RWPE2 (cell line): ENCODE measurements at places on chromosomes 2 and 18.

DNA sequence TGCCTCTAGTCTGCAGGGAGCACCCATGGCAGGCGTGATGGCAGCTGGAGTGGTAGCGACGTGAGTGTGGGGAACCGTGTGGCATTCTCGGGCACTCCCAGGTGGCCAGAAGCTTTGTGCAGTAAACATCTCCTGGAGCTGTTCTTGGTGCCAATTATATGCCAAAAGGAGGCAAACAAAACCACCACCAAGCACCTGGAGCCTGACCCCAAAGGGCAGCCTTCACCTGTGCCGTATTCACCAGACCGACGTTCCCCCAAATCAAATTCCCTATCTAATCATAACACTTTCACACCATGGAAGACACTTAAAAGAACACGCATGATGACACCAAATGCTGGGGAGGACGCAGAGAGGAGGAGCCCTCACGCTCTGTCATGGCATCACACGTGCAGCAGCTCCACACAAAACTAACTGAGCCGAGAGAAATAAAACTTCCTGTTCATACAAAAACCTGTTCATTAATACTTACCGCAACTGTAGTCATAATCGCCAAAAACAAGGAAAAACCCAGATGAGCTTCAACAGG is 123.6 kb downstream of the EIPR1 start:
- DNase-seq: no peak

GRCh38 chr18:50299626-50300388 is 12.3 kb upstream of the CXXC1 start:
- DNase-seq: no peak

- no peak for DNase-seq
Observed at GRCh38 chr2:191577605-191578004, 100.3 kb upstream of the NABP1 start.

GRCh38 chr2:123521854-123522253 is 503.2 kb upstream of the CNTNAP5 start:
- DNase-seq: no peak

DNA sequence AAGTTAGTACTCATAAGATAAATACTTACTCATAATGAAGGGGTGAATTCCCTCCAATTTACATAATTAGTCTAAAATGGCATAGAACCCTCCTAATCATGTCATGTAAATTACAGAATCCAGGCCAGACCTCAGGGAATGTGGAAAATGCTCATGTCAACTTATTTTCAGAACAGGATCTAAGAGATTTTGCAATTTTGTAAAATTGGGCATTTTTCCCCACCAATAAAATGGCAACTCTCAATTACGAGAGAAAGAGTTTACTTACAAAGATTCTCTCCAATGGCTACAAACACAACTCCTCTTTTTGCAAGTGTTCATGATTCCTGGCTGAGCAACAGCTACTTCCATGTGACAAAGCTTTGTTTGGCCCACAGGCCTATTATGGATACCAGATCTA is 33.8 kb upstream of the SP5 start:
- no peak for DNase-seq

GRCh38 chr2:7766088-7766722 is 849.0 kb downstream of the RNF144A start:
- DNase-seq: no peak

- no peak for DNase-seq
Observed at GRCh38 chr2:197850882-197851450, 46.6 kb downstream of the PLCL1 start.

DNA sequence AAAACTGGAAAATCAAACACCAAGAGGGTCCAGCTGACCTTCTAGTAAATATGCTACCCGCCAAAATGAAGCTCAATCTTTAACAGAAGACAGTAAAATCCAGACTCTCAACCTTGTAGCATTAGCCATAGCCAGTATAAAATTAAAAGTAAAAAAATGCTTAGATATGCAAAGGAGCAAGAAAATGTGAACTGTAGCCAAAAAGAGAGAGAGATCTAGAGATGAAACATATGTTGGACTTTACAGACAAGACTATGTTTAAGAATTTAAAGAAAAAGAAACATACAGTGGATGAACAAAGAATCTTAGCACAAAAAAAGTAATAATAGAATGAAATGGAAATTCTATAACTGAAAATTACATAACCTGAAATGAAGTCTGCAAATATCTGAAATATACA is 344.5 kb downstream of the LRATD1 start:
- no peak for DNase-seq

DNA sequence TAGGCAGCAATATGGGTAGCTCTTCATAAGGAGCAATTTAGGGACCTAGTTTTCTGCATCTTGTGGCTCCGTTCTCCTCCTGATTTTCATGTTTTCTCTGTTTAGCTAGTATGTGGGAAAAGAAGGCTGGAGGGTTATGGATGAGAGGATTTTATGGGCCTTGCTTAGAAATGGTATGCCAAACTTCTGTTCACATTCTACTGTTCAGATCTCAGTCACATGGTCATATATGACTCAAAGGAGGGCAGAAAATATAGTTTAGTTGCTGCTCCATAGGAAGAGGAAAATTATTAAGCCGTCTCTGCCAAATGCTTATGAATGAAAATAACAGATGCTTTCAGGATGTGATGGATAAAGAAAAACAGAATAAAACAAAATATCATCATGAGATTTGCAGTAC is 361.8 kb upstream of the CWC22 start:
- no peak for DNase-seq

GRCh38 chr18:24534737-24535136 is 74.3 kb downstream of the HRH4 start:
- no peak for DNase-seq

DNA sequence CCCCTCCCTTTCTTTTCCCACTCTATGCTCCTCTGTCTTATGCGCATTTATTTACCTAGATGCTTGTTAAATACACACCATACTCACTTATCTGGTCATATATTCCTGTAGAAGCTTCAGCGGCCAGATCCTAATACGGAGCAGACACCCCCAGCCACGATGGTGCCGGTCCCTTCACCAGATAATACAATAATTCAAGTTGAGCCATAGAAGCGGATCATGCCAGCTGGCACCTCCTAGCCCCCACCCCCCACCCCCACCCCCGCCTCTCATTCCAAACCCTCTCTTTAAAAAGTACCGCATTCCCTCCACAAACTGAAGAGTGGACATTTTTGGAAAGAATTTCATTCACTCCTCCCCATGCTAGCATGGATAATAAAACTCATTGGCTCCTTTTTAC is 95.2 kb downstream of the BIN1 start:
- no peak for DNase-seq

- no peak for DNase-seq
Observed at GRCh38 chr18:55361492-55362250, 226.3 kb downstream of the TCF4 start.

GRCh38 chr18:6982398-6982797 is 135.2 kb downstream of the LAMA1 start:
- no peak for DNase-seq

- no peak for DNase-seq
Observed at GRCh38 chr2:107383691-107384090, 443.0 kb upstream of the RGPD4 start.

DNA sequence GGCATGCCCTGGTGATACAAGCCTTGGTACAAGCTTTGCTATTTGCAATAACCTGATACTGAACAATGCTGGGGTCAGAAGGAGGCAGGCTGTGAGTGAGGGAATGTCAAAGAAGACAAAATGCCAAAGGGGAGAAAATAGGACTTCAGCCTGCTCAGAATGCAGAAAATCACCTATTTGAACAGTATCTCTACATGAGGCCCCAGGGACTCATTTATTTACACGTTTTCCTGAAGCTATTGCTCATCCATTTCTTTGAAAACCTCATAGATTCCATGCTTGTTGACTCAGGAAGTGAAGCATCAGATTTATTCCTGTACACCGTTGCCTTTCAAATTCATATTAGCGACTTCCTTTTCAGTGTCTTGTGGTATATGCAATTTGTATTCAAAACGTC is 69.4 kb upstream of the CBLN2 start:
- DNase-seq: no peak

GRCh38 chr2:115560666-115561065 is 1118.2 kb downstream of the DPP10 start:
- no peak for DNase-seq

DNA sequence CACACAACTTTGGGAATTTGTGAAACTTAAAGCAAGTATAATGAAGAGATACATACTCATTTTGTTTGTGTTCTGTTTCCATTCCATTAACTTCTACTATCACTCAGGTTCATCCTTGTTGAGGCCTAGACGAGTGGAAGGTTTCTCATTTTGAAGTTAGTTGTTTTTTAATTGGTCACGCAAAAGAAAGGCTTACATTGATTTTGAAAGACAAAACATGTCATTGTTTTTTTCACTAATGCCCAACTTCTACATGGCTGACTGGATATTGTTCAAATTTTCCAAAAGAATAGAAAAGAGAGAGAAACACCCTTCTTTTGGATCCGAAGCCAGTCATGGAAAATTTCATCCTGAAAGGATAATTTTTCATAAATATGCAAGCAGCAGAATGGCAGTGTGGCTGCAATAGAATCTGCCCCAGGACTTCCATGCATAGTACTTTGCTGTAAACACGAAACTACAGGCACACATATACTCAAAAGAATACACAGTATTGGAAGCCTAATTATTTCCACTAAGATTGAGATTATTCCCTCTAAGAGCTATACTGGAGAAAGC is 27.4 kb downstream of the PRKCE start:
- DNase-seq: no peak

DNA sequence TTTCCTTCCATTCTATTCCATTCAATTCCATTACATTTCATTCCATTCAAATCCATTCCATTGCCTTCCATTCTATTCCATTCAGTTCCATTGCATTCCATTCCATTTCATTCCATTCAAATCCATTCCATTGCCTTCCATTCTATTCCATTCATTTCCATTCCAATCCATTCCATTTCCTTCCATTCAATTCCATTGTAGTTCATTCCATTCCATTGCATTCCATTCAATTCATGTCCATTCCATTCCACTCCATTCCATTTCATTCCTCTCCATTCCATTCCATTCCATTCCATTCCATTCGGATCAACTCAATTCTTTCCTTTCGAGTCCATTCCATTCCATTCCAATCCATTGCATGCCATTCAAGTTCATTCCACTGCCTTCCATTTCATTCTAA is 1128.3 kb downstream of the RPIA start:
- DNase-seq: no peak

GRCh38 chr2:73291093-73291460 is 2.3 kb downstream of the EGR4 start:
- DNase-seq: no peak

GRCh38 chr2:101724125-101724474 is 26.6 kb downstream of the MAP4K4 start:
- DNase-seq: no peak

DNA sequence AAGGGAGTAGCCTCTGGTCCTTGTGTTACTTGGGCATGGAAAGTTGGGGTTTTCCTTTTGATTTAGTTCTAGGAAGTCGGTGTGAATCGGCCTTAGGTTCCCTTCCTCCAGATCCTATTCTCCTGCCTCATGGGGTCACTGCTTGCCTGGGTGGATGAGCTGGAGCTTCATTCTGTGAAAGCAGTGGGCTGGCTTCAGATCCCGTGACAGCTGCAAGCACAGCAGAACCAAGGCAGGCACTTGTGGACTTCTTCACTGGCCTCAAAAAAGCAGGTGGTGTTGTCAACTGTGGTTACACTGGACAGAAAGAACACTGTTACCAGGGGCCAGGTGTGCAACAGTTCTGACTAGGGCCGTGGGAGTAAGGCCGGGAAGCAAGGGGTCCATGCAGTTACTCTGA is 243.4 kb downstream of the LDLRAD4 start:
- DNase-seq: no peak

DNA sequence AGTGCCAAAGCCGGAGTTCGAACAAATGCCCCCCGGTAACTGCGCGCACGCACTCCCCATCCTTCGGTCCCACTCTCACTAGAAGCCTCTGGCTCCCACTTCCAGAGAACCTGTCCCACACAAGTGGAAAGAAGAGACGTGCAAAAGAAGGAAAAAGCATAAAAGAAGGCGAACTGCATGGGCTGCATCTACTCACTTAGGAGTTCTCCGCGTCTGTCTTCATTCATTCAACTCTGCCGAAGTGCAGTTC is 312 bp downstream of the NR4A2 start:
- no peak for DNase-seq

DNA sequence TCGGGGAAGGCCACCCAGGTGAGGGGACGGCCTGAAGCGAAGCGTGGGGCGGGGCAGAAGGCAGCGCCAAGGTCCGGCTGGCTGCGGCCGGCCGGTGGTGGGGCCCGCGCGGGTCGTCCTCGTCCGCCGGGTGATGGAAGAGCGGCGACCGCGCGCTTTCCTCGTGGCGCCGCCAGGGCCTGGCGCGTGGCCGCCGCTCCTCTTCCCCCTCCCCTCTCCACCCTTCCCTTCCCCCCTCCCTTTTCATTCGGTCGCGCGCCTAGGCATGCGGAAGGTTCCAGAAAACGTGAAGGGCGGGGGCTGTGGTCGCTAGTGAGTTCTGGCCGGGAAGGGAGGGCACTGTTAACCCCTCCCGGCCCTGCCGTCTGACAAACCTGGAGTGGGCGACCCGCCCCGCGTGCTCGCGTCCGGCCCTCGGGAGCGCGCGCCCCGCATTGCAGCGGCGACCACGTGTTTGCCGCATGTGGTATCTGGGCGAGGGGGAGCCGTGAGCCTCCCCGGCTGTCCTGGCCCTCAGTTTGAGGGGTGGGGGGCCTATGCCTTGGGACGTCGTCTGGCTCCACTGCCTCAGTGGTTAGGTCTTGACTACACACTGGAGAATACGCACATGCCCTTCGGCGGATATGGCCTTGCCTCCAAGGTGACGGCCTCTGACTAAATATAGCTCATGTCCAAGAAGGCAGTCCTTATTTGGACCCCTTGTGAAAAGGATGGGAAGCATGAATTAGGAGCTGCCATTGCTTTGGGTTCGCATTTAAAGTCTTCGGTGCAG is 579 bp downstream of the MAT2A start:
- no peak for DNase-seq

- DNase-seq: no peak
Observed at GRCh38 chr18:48913201-48913600, 37.6 kb downstream of the SMAD7 start.

- DNase-seq: no peak
Observed at GRCh38 chr2:212379103-212379502, 159.5 kb downstream of the ERBB4 start.

DNA sequence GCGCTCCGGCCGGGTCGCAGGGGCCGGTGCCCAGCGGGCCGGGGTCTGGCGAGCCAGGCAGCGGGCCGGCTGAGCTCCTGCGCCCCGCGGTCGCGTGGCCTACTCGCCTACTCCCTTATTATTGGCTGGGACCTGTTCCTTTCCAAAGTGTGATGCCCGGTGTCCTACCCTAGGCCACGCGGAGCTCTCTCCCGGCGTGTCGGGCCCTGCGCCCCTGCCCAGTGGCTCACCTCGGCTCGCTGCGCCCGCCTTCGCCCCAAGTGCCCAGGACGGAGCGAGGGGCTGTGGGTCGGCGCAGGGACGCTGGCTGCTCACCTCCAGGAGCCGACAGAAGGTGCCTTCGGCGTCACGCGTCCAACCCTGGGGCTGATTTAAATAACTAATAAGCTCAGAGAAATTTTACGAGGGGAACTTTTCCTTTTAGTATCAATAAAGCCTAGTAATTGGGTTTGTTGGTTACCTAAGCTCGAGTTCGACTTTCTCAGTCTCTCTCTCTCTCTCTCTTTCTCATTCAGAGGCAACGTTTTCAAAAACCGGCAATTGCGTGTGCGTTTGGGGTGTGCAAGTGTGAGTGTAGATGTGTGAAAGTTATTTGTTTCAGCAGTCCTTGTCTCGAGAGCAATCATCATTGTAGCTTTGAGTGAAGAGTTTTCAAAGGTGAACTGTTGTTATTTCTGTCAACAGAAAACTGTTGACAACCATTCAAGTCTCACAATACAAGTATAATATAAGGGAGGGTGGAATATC is 7.0 kb upstream of the SATB2 start:
- DNase-seq: no peak

- DNase-seq: no peak
Observed at GRCh38 chr2:176997074-176997791, 215.4 kb upstream of the HNRNPA3 start.
